A673 (cell line): ENCODE measurements at places on chromosomes 7 and 10. TPM values are rescaled to one million over a fixed set of nuclear protein-coding genes. Genes with fewer than 3 reads are reported as not detected.

DNA sequence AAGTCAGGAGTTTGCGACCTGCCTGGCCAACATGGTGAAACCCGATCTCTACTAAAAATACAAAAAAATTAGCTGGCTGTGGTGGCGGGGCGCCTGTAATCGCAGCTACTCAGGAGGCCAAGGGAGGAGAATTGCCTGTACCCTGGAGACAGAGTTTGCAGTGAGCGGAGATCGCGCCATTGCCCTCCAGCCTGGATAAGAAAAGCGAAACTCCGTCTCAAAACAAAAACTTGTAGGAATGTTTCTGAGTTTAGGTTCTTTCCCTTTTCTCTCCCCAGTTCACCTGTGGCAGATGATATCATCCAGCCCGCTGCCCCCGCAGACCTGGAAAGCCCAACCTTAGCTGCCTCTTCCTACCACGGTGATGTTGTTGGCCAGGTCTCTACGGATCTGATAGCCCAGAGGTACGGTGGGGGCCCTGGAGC lies 138.8 kb upstream of the BTBD16 start:
- no peaks in the 10 kb centered on the region for H3K27me3 ChIP-seq
- no peak overlapping the region for H3K4me3 ChIP-seq
- no peak for DNase-seq
- no peaks in the 10 kb centered on the region for H3K36me3 ChIP-seq

GRCh38 chr7:126662856-126663255 lies 589.9 kb downstream of the GRM8 start:
- H3K27me3 ChIP-seq = no peaks in the 10 kb centered on the region
- no peak for DNase-seq
- H3K36me3 ChIP-seq = no peaks in the 10 kb centered on the region

Gene MBL2
- total RNA-seq = not detected in 2 replicates

DNA sequence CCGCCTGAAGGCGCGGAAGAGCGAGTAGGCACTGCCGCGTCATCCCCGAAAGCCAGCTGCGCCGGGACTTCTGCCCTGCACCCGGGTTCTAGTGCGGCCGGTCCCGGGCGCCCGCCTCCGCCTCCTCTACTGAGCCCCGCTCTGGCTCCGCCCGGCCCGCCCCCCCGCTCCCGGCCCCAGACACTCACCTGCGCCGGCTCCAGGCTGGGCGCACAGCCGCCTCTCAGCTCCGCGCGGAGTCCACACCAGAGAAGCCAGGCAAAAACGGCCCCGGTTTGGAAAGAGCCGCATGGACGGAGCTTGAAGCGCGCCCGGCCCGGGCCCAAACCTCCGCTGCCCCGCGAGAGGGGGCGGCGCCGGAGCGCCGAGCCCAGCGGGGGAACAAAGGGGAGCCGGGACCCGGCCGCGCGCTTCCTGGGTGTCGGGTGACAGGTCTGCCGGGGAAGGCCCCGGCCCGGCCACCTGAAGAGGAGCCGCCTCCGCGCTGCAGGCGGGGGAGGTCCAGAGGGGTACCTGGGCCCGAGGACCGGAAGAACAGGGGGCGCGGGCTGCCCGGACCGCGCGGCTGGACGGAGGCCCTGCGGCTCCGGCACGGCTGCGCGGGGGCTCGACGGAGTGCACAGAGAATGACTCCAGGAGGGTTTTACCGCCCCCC lies 168.2 kb downstream of the NRF1 start:
- H3K4me3 ChIP-seq = peak overlapping the region; percentile 63
- peak; percentile 57 for DNase-seq

- no peak overlapping the region for H3K27ac ChIP-seq
- no peak overlapping the region for H3K4me3 ChIP-seq
- DNase-seq = no peak
- no peaks in the 10 kb centered on the region for H3K36me3 ChIP-seq
Measured at GRCh38 chr10:84341538-84341856, 13.1 kb downstream of the CCSER2 start.
